ENCODE measurements at places on chromosomes 16 and 17. TPM values are rescaled to one million over a fixed set of nuclear protein-coding genes. Genes with fewer than 3 reads are reported as not detected.

HOXB4 gene
- total RNA-seq: 6.0 TPM

GRCh38 chr16:52680993-52681392 lies 134.1 kb upstream of the TOX3 start:
- no peak for DNase-seq

GRCh38 chr17:11908711-11909146 lies 88.5 kb downstream of the ZNF18 start:
- DNase-seq: no peak

DNA sequence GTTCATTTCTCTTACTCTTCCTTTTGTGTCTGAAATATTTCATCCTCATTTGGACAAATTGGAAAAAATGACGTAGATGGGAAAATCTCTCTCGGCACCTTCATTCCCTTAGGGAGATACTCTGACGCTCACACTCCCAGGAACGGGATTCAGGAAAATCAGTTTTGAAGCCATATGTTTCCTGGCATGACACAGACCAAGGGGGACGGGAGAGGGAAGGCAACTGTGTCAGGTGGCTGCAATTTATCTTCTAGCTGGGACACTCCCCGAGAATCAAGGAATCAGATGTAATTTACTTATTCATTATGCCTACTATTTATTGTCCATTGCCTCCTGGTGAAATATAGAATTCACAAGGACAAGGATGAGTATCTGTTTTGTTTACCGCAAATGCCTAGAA lies 65.5 kb downstream of the IRX5 start:
- DNase-seq: no peak

HAP1 gene
- 22.1 TPM for total RNA-seq

DNA sequence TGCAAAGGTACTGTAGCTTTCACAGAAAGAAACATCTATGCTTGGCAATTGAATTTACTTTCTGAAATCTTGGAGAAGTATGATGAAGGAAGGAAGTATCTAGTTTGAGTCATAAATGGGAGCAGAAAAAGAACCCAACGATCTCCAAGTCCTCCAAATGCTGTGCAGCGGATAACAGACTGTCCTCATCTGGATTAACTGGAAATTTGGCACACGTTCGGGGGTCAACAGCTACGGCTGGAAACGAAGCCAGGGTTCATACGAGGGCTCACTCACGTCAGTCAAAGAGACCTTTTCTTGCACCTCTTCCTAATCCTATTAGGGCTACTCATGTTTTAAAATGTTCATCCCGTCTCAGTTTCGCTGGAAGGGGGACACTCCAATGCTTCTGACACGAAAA lies 152.0 kb downstream of the ZFHX3 start:
- no peak for DNase-seq

DNA sequence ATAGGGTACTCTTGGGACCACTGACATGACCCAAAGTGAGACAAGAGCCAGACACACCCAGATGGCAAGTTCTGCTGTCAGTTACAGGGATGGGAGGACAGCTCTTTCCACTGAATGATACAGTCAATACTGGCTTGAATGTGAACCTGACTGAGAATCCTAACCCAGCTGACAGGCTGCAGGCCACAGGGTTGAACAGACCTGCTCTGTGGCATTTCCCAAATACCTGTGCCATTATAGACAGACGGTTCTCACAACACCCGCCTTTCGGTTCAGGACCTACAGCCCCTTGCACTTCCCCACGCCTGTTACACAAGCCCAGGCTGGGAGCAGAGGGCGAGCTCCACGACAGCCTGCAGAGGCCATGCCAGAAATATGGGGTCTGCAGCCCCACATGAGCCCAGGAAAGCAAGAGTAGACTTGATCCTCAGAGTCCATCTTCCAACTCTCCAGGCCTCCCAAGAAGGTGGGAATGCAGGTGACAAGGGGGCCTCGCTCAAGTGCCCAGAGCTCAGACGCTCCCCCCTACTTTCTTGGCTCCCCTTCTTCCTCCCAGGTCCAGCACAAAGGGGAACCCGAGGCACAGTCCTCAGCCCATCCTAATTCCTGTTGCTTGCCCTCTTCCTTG lies 314.3 kb downstream of the SOX9 start:
- DNase-seq: no peak

DNA sequence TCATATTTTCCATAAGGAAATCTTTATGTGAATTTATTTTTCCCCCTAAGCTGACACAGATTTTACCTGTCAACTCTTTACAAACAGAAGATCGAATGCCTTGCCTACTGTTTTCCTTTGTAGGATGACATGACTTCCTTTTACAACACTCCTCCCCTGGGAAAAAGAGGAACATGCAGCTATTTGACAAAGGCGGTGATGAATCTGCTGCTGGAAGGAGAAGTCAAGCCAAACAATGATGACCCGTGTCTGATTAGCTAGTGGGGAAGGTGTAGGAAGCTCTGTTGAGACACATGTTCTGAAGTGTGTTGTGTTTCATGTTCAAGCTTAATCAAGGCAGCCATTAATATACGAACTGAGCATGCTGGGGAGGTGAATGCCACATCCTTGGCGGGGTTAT lies 238.0 kb downstream of the PHKB start:
- no peak for DNase-seq

GRCh38 chr16:14559809-14560241 lies 70.2 kb downstream of the PARN start:
- DNase-seq: no peak

DNA sequence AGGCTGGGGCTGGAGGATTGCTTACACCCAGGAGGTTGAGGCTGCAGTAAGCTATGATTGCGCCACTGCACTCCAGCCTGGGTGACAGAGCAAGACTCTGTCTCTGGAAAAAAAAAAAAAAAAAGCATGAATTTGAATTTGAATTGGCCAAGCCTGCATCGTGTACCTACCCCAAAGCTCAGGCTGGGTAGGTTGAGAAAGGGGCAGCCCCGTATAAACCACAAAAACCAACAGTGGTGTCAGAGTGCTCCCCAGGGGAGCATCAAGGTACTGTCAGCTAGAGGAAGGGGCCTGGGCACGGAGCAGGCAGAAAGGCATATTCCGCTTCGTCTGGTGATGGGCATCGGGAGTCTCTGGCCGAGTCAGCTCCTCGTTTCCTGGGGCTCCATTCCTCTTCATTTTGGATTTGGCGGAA lies 40.9 kb downstream of the RAP1GAP2 start:
- DNase-seq: no peak

DNA sequence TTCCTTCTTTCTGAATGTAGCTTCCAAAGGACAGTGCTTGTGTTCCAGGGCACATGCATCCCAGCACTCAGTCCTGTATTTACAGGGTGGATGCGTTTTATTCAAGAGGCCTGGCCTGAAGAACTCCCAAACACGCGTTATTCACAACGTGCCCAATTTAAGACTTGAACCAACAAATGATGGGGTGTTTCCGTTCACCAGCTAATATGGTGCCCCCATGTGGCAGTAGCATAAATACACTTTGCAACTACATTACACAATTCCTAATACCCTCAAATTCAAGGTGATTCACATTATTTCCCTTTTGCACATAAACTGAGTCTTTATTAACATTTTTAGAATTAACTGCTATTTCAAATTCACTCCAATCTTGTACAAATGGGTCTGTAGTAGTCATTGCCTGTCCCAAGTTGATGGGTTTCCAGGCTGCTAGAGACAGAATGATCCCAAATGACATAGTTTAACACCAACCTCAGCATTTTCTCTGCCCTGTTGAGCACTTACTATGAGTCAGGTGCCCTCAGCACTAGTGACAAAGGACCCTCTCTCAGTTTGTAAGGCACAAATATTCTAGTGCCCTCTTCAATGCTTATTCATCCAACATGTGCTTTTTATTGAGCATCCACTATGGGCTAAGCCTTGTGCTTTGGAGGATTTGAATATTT lies 26.9 kb downstream of the HSD17B2 start:
- DNase-seq: no peak

DNA sequence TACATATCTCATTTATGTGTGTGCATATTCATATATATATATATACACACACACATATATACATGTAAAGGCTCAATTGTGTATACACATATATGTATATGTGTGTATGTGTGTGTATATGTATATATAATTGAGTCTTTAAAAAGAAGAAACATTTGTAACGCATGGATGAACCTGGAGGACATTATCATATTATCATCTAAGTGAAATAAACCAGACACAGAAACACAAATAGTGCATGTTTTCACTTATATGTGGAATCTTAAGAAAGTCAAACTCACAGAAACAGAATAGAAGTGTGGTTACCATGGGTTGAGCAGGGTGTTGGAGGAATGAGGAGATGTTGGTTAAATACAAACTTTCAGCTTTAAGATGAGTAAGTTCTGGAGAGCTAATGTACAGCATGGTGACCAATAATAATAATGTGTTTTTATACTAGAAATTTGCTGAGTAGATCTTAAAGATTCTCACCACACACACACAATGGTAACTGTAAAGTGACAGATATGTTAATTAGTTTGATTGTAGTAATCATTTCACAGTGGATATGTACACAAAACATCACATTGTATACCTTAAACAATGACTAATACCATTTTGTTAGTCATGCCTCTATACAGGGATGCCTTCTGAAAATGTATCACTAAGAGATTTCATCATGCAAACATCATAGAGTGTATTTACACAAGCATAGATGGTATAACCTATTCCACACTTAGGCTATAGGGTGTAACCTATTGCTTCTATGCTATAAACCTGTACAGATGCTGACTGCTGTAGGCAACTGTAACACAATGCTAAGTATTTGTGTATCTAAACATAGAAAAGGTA lies 132.6 kb upstream of the CACNG5 start:
- DNase-seq: no peak

DNA sequence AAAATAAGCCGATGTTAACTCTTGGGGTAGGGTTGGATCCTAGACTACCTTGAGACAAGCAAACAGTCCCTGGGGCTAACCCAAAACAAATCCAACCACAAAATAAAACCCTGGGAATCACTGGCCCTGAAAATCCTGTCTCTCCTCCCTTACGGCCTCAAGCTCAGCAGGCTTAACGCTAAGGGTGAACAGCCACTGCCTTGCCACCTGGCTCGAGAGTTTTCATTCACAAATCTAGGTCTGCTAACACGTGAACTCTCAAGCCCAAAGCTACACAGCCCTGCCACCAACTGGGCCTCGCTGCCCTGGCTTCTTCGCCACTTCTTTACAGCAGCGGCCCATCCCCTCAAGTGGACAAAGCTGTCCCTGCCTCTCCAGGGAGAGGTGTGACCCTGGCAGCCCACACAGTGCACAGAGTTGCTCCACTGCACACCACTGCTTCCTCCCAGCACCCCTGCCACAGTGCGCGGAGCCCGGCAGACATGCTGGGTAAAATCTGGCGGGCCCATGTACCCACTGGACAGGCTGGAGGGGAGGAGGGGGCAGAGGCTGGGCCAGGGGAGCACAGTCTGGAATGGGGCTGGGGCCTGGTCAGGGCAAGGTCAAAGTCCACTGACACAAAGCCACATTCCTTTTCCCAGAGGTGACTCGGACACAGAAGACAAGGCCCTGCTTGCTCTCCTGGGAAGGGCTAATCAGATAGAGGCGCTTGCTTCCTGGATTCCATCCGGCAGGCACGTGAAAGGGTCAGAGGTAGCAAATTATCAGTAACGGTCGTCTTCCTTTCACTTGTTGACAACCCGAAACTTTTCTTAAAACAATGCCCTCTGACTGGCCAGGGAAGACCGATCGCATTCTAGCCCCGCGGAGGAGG lies 996 bp downstream of the PCYT2 start:
- DNase-seq: no peak

DNA sequence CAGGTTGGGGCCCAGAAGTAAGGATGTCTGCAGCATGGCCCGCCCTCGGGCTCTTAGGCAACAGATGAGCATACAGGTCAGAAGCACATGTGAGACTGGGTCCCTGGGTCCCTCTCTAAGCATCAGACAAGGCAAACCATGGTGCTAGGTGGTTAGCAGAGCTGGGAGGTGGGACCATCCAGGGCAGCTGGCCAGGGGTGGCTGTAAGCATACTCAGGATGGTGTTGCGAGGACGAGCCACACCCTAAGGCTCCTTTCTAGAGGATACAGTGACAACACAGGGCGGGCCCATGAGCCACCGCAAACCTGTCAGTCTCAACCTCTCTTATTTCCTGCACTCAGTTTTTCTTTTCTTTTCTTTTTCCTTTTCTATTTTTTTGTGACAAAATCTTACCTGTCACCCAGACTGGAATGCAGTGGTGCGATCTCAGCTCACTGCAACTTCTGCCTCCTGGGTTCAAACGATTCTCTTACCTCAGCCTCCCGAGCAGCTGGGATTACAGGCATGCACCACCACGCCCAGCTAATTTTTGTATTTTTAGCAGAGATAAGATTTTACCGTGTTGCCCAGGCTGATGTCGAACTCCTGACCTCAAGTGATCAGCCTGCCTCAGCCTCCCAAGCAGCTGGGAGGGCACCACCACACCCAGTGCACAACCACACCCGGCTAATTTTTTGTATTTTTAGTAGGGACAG lies 3.6 kb downstream of the FA2H start:
- no peak for DNase-seq

- DNase-seq: no peak
These were observed 468.7 kb upstream of the C16orf82 start for GRCh38 chr16:26598061-26598460.

NPB gene
- total RNA-seq: 4.4 TPM

HAS3 gene
- 1.4 TPM for total RNA-seq

GRCh38 chr17:13030459-13031300 lies 12.9 kb upstream of the ELAC2 start:
- no peak for DNase-seq

GRCh38 chr17:78226759-78227454 lies 4.5 kb upstream of the TMEM235 start:
- DNase-seq: no peak

DNA sequence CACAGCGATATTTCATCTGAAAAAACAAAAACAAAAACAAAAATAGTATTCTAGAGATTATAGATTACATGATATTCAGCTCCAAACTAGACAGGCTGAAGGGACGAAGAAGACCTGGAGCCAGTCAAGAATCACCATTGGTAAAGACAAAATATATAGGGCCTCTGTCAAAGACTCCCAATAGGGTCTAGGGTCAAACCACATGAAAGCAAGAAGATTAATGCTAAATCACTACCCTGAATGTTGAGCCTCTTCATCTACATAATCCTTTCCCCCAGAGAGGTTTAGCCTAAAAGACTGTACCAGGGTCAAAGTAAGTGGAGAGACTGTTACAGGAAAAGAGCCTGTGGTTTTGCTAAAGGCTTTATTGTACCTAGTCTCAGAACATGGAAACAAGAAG lies 10.8 kb upstream of the NME1 start:
- DNase-seq: no peak

ADGRG1 gene
- 30.1 TPM for total RNA-seq

DNA sequence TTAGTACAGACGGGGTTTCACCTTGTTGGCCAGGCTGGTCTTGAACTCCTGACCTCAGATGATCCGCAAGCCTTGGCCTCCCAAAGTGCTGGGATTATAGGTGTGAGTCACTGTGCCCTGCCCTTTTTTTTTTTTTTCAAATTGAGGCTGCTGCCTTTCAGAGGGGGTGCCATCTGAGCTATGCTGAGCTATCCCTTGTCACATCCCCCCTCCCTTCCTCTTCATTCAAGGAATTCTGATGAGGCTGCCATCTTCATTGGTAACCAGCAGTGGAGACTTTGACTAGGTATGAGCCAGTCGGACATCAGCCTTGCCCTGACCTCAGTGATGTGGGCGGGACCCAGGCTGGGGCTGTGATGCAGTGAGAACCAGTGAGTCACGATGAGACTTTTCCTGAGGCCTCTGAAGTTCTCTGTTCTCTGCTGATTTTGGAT lies 24.4 kb upstream of the GPT2 start:
- no peak for DNase-seq

- no peak for DNase-seq
These were observed 9.2 kb upstream of the FLYWCH1 start for GRCh38 chr16:2902337-2903130.

Data from spinal cord (tissue), 10 donors.